ENCODE measurements at places on chromosomes 4 and X. TPM values are rescaled to one million over a fixed set of nuclear protein-coding genes. Genes with fewer than 3 reads are reported as not detected.

ZNF732 gene
- 0.18 TPM for polyA plus RNA-seq

CLDN34 gene
- polyA plus RNA-seq = not detected

CRMP1 gene
- polyA plus RNA-seq = not detected

LETM1 gene
- polyA plus RNA-seq = 6.8 TPM

CT45A2 gene
- not detected for polyA plus RNA-seq

RPS6KA3 gene
- 11.5 TPM for polyA plus RNA-seq

BDH2 gene
- 67.2 TPM for polyA plus RNA-seq

CFAP47 gene
- not detected for polyA plus RNA-seq

WAS gene
- 9.6 TPM for polyA plus RNA-seq

TKTL2 gene
- polyA plus RNA-seq = not detected

FAM9C gene
- not detected for polyA plus RNA-seq

ABCG2 gene
- 0.67 TPM for polyA plus RNA-seq

SHROOM4 gene
- 0.38 TPM for polyA plus RNA-seq

DMP1 gene
- polyA plus RNA-seq = not detected

IL21 gene
- polyA plus RNA-seq = not detected

UPF3B gene
- polyA plus RNA-seq = 14.4 TPM

C4orf51 gene
- polyA plus RNA-seq = not detected

XAGE2 gene
- polyA plus RNA-seq = not detected

EMCN gene
- polyA plus RNA-seq = 1.5 TPM

DOK7 gene
- polyA plus RNA-seq = 5.1 TPM

ETDA gene
- polyA plus RNA-seq = not detected
